ENCODE measurements at places on chromosomes 12 and 14. TPM values are rescaled to one million over a fixed set of nuclear protein-coding genes. Genes with fewer than 3 reads are reported as not detected.
A peak's percentile ranks its signal among the peaks of the same experiment; 100 is the strongest.

- DNase-seq, result peak; percentile 68
Observed at GRCh38 chr14:95515596-95516552, 576 bp downstream of the SYNE3 start.

DNA sequence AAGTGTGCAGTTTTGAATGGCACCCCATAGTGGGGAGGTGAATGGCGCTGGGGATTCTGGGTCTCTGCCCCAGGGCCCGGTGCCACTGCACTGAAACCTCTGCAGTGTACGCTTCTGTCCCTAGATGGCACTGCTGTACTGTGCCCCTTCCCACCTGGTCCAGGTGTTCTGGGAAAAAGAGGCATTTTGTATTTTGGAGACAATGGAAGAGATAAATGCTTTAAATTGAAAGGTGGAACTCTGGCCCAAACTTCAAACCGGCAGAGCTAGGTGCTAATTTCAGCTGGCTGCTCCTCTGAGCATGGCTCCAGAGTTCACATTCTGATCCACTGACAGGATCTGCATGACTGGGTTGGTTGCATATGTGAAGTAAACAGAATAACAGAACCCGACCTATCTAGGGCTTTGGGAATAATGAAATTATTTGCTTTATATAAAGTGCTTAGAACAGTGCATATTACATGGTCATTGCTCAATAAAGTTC lies 52.2 kb downstream of the KRT80 start:
- DNase-seq, result peak; percentile 77

DNA sequence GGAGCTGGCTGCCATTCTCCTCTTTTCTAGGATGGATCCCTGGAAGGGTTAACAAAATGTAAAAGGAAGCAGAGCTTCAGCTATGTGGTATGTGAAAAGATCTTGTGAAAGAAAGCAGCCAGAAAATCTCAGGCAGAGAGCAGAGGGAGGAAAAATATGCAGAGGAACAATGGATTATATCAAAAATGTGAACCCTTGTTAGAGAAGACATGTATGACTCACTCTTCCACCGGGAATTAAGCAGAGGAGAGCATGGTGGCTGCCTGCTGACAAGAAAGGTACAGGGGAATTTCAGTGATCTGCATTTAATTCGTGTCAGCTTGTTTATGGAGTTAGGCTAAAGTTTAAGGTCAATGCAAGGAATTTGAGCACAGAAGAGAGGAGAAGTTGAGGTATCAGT lies 46.3 kb downstream of the KCNA1 start:
- no peak for DNase-seq

DNA sequence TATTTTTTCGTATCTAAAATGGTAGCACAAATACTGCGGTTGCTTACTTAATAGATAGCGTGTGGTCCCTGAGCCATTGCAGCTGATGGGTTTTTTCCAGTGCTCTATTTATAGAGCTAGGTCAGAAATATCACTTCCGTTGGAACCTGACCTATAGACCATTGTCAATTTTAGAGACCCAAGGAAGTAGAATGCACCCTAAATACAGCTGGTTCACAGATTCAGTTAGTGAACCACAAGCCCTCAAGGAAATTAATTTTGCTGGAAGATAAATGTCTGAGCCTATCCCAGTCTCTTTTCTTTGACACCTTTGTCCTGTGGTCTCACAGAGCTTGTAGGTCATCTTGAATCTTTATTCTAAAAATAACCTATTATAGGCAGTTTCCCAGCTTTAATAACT lies 391.0 kb downstream of the ZFP36L1 start:
- DNase-seq, result no peak

- DNase-seq, result no peak
Observed at GRCh38 chr14:40365305-40365704, 933.1 kb upstream of the FBXO33 start.

GRCh38 chr14:29391801-29392200 lies 535.8 kb downstream of the PRKD1 start:
- DNase-seq, result no peak

GRCh38 chr12:109538191-109538863 lies 35.0 kb downstream of the MMAB start:
- no peak for DNase-seq

DNA sequence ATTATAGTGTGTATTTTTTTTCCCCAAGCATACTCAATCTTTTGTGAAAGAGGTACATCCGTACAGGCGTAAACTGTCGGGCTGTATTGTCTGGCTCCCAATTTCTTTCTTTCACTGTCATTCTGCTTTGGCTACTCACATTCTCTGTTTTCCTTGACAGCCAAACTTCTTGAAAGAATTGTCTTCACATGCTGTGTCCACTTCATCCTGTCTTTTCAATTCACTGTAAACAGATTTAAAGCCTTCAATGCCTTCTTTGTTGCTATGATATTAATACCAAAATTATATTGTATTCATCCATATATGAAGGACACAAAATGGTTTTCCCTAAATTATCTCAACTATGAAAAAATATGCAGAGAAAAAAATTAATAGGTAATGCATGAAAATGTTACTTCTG lies 6.0 kb upstream of the ATP23 start:
- no peak for DNase-seq

- no peak for DNase-seq
Observed at GRCh38 chr12:15200641-15201040, 20.6 kb downstream of the RERG start.

The HNRNPA1 gene
- total RNA-seq, result 2,737 TPM

The SNX6 gene
- 51.3 TPM for total RNA-seq

The SLC25A47 gene
- total RNA-seq, result not detected

The CLEC6A gene
- total RNA-seq, result 0.11 TPM
